NCI-H1436 (cell line): ENCODE measurements at places on chromosomes 5 and 9.

GRCh38 chr5:121745407-121745806, 106.3 kb upstream of the FTMT start:
- DNase-seq: no peak

DNA sequence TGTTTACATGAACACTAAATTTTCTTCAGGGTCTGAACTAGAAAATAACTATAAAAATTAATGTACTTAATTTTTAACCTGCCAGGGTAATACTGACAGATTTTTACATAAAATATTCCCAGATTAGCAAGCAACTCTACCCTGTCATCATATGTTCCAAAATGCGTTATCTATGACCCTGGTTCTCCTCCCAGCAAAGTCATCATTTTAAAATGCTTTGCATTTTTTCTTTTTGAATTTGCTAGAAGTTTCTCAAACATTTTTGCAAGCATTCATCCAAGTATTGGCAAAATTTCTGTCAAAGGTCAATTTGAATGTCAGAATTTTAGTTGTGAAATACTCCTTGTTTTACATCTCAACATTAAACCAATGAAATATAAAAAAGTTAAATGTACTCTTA, 144.5 kb upstream of the FTMT start:
- no peak for DNase-seq

- DNase-seq: no peak
Measured at GRCh38 chr5:59173578-59173977, 590.7 kb downstream of the RAB3C start.

- DNase-seq: no peak
Measured at GRCh38 chr5:173629628-173630027, 13.2 kb upstream of the BOD1 start.

DNA sequence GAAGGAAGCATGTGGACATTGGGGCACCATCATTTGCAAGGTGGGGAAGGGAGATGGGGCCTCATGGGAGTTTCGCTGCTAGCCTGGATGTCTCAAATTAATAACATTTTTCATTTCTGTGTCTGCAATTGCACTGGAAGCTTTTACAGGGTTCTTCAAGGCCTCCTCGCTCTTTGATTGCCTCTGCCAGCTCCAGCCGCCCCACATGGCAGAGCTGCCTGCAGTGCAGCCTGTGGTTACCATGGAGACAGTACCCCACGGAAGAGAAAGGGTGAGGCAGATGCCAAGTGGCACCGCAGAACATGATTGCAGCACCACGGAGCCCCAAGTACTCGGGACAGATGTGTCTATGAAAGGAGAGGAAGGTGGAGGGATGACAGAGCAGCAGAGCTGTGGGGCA, 25.4 kb downstream of the CTNND2 start:
- DNase-seq: no peak

DNA sequence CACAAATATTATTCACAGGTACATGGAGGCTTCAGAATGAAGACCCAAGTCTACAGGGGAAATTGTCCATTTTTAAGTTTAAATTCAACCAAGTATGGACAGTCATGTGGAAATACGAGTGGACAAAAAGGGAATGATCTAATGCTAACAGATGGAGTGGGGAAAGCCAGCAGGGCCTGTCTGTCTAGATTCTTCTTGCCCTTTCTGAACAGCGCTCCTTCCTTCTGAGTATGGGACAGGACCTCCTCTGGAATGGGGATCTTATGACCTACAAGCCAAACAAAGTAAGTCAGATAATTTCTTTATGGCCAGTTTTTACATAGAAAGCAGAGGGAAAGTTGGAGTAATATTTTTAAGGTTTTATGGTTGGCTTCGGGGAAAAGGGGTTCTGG, 119.8 kb upstream of the NEK6 start:
- no peak for DNase-seq

DNA sequence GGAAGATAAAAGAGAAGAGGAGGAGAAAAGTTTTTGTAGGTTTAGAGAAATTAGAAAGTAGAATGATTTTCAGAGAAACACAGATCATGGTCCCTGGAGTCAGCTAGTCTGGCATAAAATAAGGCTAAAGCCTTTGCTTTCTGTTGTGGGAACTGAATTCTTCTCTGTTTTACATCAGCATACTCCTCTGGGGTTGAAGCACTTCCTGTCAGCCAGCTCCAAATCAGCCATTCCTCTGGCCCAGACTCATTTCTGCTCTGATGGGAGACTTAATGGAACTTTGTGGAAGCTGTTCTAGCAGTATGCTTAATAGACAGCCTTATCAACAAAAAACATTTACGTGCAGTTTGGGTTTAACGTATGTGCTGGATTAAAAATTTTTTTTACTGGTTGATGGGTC, 143.2 kb downstream of the HMHB1 start:
- DNase-seq: no peak

GRCh38 chr9:4339357-4339756, 39.5 kb upstream of the GLIS3 start:
- DNase-seq: peak; percentile 35
